ENCODE measurements at places on chromosomes 2 and 18.

DNA sequence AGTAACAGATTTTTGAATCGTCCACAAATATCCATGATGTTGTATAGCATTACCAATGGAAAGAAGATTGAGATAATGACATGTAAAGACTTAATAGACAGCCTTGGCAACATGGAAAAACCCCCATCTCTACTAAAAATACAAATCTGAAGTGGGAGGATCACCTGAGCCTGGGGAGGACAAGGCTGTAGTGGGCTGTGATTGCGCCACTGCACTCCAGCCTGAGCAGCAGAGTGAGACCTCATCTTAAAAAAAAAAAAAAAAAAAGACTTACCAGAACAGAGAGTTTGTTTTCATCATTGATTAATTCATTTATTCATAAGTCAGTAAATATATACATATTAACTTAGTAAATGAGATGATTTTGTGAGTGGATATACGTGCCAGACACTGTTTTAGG, 7.0 kb upstream of the OSBPL1A start:
- DNase-seq = no peak

GRCh38 chr2:203453858-203454451, 81.1 kb downstream of the RAPH1 start:
- peak; percentile 70 for DNase-seq

GRCh38 chr2:179861416-179862067, at the start of gene ZNF385B:
TSS of gene ZNF385B (minus strand) at chr2:179861612.
- DNase-seq = peak; percentile 4

DNA sequence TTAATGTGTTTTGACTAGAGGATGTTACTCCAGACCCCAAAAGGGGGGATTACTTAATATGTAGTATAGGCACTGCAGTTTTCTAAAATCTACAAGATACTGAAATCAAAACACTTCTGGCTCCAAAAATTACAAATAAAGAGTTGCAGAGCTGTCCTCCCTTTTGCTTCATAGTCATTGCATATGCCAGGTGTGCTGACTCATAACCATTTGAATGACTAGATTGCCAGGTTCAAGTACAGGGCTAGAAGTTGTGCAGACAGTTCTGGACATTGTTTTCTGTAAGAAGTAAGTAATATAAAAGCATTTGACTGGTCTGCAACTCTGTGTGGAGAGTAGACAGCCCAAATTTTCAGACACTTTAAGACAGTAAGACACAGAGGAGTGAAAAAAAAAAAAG, 6.7 kb downstream of the CWC22 start:
- no peak for DNase-seq

- no peak for DNase-seq
Measured at GRCh38 chr2:216683846-216684245, 11.5 kb downstream of the IGFBP5 start.

DNA sequence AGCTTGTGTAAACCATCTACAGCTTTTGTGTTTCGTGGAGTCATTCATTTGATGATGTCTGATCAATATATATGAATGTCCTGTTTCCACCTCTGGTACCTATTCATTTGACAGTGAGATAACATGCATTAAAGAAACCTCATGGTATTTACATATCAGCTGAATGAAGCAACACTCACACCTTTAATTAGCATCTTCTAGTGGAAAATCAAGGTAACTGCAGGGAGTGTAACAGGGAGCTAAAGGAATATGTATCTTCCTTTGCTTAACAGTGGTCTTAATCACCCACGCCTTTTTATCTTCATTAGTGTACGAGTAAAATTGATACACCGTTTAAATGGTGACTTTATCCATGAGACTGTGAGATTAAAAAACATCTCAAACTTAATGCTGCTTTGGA, 15.6 kb downstream of the SLC39A10 start:
- peak; percentile 26 for DNase-seq

GRCh38 chr2:207525296-207525695, 4.5 kb upstream of the CREB1 start:
- DNase-seq = no peak

Data from ACHN (cell line).